Lung (tissue), 17 donors: ENCODE measurements at places on chromosomes 4 and X.
A peak's percentile ranks its signal among the peaks of the same experiment; 100 is the strongest.

DNA sequence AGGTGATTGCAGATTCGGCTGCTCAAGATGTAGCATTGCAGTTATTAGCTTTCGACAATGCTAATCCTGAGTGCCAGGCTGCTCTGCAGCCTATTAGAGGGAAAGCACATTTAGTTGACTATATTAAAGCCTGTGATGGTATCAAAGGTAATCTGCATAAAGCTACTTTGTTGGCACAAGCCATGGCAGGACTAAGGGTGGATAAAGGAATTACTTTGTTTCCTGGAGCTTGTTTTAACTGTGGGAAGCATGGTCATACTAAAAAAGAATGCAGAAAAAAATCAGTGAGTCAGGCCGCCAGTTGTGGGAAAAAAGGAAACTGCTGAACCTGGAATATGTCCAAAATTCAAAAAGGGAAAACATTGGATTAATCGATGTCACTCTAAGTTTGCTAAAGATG is 154.9 kb upstream of the TECRL start:
- DNase-seq = peak; percentile 14

DNA sequence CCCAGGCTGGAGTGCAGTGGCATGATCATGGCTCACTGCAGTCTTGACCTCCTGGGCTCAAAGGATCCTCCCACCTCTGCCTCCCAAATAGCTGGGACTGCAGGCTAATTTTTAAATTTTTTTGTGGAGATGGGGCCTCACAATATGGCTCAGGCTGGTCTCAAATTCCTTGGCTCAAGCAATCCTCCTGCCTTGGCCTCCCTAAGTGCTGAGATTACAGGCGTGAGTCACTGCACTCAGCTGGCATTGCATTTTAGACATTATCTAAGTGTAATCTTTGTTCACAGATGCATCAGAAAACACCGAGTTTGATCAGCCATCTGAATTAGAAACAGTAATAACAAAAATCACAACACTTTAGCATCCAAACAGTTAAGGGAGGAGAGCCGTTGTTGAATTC is 53.4 kb upstream of the CBR4 start:
- no peak for DNase-seq

- DNase-seq = no peak
Measured at GRCh38 chrX:95152810-95153209, 1478.8 kb downstream of the FAM133A start.

DNA sequence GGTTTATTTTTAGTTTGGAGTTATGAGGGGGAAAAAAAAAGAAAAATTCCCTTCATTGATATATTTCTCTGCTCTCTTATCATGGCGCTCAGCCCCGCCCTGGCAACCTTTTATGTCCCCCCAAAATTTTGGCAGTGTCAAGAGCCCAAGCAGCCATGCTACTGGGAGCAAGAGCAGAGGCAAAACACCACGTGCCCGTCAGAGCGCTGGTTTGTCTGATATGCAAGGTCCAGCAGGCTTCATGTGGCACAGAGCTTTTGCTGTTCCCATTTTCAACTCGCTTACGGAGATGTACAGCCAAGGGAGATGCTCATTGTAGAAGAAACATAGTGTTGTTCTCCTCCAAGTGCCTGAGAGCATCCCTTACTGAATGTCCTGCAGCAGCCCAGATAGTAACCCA is 27.3 kb downstream of the SLITRK2 start:
- no peak for DNase-seq

DNA sequence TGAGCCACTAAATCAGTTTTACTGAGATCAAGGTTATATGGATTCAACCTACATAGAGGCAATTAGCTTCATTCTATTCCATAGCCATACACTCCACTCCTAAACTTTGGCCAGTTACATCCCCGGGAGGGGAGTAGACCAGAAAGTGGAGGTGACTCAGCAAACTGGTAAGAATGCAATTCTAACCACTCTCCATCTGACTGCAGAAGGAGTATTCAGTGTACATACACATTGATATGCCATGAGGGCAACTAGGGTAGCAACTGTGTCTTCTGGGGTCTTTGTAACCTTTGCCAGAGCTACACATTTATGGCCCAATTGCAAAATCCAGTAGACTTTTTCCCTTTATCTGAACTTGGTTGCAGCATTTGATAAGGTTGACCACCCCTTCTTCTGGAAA is 7.6 kb downstream of the SLC25A43 start:
- DNase-seq = no peak

DNA sequence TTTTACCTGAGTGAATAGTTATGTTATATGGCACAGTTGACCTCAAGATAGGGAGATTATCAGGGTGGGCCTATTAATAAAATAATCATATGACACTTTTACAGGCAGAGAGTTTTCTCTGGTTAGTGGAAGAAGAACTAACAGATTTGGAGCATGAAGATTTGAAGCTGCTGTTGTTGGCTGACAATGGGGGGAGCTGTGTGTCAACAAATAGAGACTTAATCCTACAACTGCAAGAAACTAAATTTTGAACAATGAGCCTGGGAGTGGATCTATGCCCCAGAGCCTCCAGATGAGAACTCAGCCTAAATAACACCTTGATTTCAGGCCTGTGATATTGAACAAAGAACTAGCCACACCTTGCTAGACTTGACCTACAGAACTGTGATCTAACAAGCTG is 7.2 kb upstream of the CCSER1 start:
- peak; percentile 2 for DNase-seq

GRCh38 chr4:8009097-8009496 is 69.4 kb upstream of the AFAP1 start:
- no peak for DNase-seq

DNA sequence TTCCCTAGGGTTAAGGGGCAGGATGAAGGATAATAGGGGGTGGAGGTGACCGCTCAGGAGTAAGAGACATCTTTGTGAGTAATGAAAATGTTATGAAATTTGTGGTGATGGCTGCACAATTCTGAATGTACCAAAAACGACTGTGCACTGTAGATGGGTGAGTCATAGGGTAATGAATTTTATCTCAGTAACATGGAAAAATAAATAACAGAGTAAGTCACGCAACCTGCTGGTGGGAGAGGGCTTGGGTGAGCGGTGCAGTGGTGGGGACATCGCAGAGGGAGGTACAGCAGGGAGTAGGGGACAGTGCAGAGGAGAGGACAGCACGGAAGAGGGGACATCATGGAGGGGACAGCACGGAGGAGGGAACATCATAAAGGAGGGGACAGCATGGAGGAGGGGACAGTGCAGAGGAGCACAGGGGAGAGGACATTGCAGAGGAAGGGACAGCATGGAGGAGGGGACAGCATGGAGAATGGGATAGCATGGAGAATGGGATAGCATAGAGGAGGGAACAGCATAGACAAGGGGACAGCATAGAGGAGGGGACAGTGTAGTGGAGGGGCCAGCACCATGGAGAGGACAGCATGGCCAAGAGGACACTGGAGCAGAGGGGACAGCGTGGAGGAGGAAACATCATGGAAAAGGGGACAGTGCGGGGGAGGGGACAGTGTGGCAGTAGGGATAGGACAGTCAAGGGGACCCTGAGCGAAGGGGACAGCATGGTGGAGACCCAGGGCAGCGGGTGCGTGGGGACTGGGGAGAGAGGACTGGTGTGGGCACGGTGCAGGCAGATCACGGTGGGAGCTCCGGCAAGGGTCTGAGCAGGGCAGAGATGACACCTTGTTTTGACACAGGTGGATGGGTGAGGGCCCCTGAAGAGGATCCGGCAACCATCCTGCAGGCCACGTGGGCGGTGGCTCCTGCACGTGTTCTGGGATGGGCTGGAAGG is 68.5 kb upstream of the MXD4 start:
- no peak for DNase-seq

DNA sequence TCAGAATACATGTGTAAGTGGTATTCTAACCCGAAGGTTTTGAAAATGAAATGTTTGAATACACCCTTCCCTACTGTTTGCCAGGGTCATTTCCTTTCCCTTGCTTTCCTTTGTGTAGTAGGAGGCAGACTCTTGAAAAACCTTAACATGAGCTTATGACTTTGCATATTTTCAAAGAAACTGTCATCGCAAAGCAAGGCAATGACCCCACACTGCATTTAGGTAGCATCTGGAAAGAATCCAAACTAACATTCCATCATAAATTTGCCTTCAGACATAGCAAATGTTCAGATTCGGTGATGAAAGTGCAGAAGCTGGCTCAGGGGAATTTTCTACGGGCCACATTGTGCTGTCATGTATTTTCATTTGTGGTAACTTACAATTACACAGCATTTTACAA is 32.3 kb downstream of the SH2D1A start:
- DNase-seq = no peak

- DNase-seq = peak; percentile 71
Measured at GRCh38 chr4:140163029-140163810, 9.2 kb upstream of the MAML3 start.

GRCh38 chrX:77771601-77772000 is 14.4 kb downstream of the ATRX start:
- DNase-seq = no peak
